SHP77 treated with DMSO at 0.1 percent for 48 hours (cell line): ENCODE measurements at places on chromosomes 13 and 19.
A peak's percentile ranks its signal among the peaks of the same experiment; 100 is the strongest.

- no peak for DNase-seq
These were observed 769.0 kb upstream of the SLITRK1 start for GRCh38 chr13:84651288-84651687.

- no peak for DNase-seq
These were observed 6.0 kb downstream of the LENG8 start for GRCh38 chr19:54454781-54455675.

DNA sequence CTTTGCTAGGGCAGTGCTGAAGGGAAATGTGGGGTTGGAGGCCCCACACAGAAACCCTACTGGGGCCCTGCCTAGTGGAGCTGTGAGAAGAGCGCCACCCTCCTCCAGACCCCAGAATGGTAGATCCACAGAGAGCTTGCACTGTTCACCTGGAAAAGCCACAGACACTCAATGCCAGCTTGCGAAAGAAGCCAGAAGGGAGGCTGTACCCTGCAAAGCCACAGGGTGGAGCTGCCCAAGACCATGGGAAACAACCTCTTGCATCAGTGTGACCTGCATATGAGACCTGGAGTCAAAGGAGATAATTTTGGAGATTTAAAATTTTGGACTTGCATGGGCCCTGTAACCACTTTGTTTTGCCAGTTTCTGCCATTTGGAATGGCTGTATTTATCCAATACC, 615.4 kb upstream of the MIR17HG start:
- no peak for DNase-seq

DNA sequence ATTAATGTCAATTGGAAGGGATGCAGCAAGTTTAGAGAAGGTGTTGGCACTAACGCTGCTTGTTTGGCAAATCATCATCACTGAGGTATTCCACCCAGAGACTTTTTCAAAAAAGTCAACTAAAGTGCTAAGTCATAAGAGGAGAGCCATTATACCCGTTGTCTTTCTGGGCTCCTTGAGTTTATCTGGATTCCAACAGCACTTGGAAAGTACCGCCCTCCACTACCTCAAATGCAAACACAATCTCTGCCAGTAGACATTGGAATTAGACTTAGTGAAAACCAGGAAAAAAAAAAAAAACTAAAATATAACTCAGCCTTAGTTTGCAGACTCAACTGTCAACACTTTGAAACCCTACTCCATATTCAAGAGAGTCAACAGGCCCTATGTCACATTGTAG, 266.0 kb downstream of the ITGBL1 start:
- no peak for DNase-seq

DNA sequence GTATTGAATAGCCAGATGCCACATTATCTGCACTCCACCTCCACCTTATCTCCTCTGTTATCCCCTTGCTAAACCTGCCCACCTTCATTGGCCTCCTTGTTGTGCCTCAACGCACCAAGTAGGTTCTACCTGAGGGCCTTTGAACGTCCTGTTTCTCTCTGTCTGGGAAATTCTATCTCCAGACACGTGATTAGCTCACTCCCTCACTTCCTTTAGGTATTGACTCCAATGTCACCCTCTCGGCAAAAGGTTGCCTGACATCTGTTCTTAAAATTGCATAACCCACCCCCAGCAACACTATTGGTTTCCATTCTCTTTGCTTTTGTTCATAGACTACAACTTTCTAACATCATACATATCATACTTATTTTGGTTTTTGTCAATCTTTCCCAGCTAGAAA, 56.5 kb upstream of the MEDAG start:
- DNase-seq: no peak

- peak; percentile 72 for DNase-seq
These were observed 21.8 kb downstream of the MRPS12 start for GRCh38 chr19:38952395-38953165.

DNA sequence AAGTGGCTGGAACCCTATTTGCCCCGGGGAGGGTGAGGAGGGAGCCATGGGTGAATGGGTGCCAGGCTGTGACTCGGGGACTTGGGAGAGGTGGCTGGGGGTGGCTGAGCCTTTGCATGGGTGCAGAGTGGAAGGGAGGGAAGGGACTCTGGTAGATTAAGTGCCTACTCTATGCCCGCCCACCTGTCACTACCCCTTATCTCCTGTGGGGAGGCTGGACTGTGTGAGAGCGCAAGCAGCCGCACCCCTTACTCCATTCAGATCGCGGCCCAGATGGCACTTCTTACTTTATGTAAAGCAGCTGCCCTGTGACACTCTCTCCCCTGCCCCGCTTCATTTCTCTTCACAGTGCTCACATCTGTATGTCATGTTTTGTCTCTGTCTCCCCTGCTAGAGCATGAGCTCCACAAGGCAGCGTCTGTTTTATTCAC, 2.9 kb downstream of the KASH5 start:
- DNase-seq: no peak

- DNase-seq: no peak
These were observed 1757.8 kb downstream of the PCDH9 start for GRCh38 chr13:65472336-65472735.

GRCh38 chr19:41353466-41354342, at the start of gene TGFB1:
TSS of gene TGFB1 (minus strand) at chr19:41353922. CDS start at chr19:41353044, 878 bp downstream.
- peak; percentile 20 for DNase-seq

- no peak for DNase-seq
These were observed 12.8 kb downstream of the CAPS start for GRCh38 chr19:5926641-5927440.

DNA sequence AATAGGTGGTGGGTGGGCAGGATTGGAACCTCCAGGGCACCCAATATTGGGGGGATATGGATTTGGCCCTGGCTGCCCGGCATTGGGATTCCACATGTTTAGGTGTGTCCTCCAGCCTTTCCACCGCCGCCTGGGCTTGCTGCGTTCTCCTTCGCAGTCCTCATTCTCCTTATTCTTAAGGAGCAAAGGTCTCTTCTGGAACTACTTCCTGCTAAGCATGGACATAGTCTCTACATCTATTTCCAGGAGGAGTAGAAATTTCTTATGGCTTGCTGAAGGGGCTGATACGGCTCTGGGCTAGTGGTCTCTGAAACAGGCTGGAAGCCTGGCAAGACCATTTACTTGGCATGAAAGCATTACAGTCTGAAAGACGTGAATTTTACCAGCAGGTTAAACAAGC, 9.2 kb upstream of the FCGBP start:
- no peak for DNase-seq

DNA sequence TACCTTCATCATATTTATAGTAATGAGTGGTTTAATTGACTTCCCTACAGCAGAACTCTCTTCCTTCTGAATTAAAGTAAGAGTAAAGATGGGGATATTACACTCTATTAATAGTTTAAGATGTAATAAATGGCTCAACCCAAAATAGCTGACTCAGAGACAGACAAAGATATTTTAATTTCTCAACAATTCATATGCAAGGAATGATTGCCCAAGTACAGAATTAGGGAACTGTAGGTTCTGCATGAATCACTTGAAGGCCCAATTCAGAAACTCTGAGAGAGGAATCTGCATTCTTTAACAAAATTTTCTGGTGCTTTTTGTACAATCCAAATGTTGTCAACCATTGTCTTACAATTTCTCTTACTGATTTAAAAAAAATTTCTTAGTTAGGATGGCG, 42.9 kb upstream of the PCDH9 start:
- no peak for DNase-seq

DNA sequence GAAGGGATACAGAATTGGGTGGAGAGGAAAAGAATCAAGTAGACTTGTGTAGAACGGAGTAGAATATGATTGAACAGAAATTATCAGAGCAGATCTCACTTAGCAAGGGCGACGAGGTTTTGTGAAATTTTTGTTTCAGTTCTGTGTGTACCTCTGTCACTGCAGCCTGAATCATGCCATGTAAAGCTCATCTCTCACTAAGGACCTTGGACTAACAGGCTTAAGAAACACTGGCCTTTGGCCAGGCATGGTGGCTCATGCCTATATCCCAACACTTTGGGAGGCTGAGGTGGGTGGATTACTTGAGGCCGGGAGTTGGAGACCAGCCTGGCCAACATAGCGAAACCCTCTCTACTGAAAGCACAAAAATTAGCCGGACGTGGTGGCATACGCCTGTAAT, 62.6 kb downstream of the MYH14 start:
- DNase-seq: no peak

DNA sequence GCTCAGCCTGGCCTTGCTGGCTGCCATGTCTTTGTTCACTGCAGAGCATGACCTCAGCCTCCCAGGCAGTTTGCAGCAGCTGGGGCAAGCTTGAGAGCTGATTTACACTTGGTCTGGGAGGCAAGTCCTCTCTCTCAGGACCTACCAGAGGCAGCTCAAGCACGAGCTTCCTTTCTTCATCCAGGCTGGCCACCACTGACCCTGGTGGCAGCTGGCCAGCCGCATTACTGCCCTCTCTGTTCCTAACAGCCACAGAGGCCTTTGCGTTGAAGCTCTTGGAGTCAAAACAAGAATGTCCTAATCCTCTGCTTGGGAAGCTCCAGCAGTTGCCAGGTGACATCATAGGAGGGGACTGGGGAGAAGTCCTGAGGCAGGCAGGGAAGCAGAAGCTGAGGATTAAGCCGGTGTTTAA, 85.7 kb downstream of the NUFIP1 start:
- DNase-seq: no peak

DNA sequence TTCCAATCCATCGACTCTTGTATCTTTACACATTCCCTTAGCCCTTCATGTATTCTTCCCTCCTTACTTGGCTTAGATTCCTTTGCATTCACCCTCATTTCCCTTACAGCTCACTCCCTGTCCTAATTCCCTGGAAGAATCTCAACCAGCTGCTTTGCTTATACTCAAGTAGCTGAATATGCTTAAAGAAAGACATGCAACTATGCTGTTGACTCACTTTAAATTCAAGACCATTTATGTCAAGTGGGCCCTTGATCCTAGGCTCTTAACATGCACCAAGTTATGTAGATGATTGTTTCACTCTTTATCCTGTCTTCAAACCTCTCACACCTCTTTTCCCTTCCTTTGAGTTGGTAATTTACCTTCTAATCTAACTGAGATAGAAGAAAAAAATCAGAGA, 7.4 kb downstream of the CCDC122 start:
- DNase-seq: no peak

- DNase-seq: no peak
These were observed 890.1 kb upstream of the PCDH20 start for GRCh38 chr13:62305756-62306155.

GRCh38 chr19:41263042-41263849, 926 bp upstream of the HNRNPUL1 start:
- DNase-seq: peak; percentile 63

DNA sequence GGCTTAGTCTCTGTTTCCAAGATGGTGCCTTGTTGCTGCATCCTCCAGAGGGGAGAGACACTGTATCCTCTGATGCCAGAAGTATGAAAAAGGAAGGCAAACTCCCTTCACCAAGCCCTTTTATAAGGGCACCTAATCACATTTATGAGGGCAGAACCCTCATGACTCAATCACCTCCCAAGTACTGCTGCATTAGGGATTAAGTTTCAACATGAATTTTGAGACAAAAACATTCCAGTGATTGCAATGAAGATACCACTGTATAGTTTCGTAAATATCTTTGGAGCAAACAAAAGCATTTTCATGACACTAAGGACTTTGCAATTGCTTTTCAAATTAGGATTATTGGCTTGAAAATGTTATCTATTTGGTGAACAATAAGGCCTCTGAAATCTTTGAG, 63.8 kb downstream of the RNF17 start:
- no peak for DNase-seq

DNA sequence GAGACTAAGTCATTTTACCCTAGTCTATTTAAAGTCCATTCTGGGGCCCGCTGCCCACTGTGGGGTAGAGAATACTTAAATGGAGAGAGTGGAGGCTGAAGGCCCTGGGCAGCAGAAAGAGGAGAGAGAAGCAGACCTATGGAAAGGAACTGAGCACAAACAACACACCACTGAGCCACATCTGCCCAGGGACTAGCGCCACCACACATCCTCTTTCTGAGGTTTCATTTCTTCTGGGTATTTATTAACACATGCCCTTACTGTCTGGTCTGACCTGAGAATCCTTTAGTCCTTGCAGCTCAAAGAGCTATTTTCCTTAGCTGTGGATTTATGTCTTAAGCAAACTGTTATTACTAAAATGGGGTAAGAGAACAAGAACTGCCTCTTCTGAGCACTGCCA, 154.0 kb downstream of the NALCN start:
- no peak for DNase-seq

DNA sequence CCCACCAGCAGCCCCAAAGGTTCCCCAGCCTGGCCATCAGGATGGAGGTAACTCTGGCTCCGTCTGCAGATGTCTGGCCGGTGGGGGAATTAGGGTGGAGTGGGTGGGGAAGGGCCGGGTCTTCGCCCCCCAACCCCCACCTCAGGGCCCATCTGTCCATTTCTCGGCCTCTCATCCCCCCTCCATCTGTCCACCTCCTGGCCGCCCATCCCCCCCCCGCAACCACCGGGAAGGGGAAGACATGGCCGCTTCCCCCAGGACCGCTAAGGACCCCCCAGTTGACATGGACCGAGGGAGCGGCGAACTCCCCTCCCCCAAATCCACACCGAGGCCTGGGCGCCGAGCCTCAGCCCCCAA, 793 bp downstream of the LRFN1 start:
- DNase-seq: no peak

DNA sequence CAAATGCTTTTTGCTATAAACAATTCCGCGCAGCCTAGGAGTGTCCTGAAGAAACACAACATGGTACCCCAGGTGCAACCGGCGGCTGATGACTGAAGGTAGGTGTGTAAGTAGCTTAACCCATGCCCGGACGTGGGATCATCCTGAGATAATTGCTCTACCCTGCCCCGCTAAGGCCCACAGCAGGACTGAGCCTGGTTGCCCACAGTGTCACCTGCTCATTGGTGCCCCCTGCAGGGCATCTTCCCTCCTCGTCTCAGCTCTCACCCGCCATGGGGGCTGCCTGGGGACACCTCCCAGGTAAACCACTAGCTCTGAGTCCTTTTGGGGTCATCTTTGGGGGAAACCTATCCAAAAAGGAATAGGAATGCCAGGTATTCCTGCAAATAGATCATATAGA, 22.3 kb downstream of the TMEM161A start:
- DNase-seq: peak; percentile 7

DNA sequence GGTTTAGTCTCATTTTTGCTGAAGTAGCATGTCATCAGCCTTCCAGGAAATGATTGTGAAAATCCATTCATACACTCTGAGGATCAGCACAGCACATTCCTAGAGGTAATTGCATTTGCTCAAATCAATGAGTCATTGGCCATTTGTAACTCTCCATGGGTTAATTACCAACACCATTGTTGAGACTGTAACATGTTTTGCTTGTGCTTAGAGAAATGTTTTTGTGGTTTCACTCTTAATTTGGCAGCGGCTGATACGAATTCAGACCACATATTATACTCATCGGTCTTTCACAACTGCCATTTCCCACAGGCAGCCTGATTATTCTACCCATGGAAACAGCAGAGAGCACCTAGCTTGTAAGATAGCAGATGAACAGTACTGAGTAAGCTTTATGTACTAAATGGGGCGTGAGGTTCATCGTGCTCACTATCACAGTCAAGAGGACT, 110.3 kb downstream of the NHLRC3 start:
- no peak for DNase-seq
